AG04449 (cell line): ENCODE measurements at places on chromosomes 3 and 15.

DNA sequence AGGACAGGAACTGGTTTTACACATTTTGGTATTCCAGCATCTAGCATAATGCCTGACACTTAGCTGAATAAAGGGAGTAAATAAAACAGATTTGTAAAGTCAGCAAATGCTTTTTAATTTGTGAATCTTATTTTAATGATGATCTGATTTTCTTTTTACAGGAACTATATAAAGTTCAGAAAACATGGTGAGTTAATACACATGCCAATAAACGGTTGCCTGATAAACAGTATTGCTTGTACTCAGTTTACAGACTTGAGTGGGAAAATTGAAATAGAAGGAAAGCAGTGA lies 1.4 kb downstream of the PSMA4 start:
- no peak for DNase-seq

- no peak for DNase-seq
Observed at GRCh38 chr3:72440491-72440890, 407.8 kb downstream of the SHQ1 start.

DNA sequence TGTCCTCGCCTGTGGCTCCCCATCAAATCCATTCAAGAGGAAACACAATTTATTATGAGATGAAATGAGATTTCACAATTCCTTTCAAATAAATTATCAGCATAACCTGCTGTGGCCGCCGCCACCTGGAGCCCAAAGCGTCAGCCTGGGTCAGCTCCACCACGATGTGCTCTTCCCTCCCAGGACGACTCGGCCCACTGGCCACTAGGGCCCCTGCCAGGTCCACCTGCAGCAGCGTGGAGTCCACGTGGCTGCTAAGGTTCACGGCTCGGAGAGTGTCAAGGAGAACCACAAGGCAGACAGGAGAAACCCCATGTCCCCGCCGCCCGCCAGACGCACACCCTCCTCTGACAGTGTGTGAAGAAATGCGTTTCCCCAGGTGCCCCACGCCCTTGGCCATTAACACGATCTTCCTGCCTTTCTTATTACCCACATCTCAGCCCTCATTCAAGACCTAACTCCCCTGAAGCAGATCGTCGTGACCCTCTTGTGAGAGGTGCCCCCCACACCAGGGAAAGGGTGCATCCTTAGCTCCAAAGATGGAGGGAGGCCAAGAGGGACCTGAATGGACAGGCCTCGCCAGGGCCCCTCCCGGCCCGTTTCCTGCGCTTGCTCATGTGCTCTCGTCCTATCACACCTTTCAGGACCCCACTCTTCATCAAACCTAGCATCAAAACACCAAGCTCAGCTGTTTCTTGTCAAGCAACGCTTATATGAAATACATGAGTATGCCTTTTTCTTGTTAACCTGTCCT lies 80.6 kb downstream of the OCA2 start:
- DNase-seq, result no peak

GRCh38 chr3:179953993-179954870 lies 82.5 kb downstream of the PEX5L start:
- DNase-seq, result no peak
